ENCODE measurements at places on chromosomes 5 and 9. TPM values are rescaled to one million over a fixed set of nuclear protein-coding genes. Genes with fewer than 3 reads are reported as not detected.

The RACK1 gene
- total RNA-seq = 2,845 TPM

The AUH gene
- 20.8 TPM for total RNA-seq

The SLC4A9 gene
- not detected for total RNA-seq

The IFNA2 gene
- total RNA-seq = not detected

The FBXO4 gene
- 10.4 TPM for total RNA-seq
